NCI-H1417 (cell line): ENCODE measurements at places on chromosomes 16 and 17.

GRCh38 chr17:78374631-78375274 lies 3.7 kb upstream of the PGS1 start:
- no peak for DNase-seq

- DNase-seq, result no peak
Measured at GRCh38 chr17:4719684-4720221, 9.3 kb downstream of the ARRB2 start.

- peak; percentile 8 for DNase-seq
Measured at GRCh38 chr17:27569257-27569722, 61.7 kb upstream of the LGALS9 start.

DNA sequence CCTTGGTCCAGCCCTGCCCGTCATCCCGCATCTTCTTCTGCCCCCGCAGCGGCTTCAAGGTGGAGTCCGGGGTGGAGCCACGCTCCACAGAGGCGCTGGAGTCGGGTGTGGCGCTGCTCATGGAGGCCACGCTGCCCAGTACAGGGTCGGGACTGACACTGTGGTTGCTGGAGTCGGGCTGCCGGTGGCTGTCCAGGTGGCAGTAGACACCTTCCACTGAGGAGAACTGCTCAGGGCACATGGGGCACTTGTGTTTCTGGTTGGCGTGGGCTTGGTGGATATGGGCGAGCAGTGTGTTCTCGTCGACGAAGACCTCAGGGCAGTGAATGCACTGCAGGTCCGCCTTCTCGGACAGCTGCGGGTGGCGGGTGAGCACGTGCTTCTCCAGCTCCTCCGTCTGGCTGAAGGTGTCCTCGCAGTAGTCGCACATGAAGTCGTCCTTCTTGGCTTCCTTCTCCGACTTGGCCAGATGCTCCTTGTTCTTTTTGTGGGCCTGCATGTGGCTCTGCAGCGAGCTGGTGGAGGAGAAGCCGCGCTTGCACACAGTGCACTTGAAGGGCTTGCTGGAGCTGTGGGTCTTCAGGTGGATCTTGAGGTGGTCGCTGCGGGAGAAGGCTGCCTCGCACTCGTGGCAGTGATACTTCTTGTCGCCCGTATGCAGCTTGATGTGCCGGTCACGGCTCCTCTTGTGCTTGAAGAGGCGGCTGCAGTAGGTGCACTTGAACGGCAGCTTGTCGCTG lies 217.8 kb downstream of the ZNF423 start:
- DNase-seq, result no peak

DNA sequence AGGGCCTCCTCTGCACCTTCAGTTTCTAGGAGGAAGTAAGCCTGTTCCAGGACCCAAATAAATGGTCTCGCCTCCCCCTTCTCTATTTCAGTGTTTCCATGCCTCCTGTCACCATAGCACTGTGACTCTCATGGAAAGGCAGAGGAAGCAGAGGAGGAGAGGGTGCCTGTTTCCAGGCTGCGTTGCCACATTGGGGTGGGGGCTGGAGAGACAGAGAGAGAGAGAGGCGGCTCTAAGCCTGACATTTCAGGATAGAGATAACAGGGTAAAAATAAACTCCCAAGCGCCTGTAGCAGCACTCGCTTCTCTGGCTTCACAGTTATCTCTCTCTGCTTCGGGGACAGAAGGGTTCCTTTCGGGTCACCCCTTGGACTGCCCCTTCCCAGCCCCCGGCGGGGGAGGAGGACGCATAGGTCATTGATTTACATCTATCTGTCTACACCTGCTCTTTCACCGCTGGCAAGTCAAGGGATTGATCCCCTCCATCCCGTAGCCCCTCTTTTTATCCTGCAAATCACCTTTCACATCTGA lies 71.2 kb upstream of the MRTFB start:
- DNase-seq, result no peak

DNA sequence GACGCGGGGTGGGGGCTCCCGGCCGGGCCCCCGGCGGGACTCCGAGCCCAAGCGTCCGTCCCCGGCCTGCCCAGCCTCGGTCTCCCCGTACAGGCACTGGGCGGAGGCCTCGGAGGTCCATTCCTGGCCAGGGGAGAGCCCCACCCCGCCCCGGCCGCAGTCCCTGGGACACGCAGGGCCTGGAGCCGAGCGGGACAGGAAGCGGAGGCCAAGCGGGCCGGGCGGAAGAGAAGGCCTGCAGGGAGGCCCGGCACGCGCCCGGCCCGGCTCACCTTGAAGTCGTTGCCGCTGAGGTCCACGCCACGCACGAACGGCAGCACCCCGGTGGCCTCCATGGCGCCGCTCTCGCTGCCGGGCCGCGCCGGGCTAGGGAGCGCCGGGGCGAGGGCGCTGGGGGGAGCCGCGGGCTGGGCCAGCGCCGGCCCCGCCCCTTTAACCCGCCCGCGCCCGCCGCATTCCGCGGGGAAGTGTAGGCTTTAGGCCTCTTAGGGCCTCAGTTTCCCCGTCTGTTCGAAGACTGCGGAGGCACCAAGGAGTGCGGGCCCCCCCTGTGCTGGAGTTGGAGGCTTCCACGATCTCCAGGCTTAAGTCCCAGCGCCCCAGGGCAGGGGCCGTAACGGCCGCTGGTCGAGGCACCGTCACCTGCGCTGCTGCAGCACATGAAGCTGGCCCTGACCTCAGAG lies at the start of gene FLII:
Gene FLII, minus strand, starts transcription at position 383 of the 683 bp plus-strand sequence. Its CDS starts 48 bp downstream, at position 335.
- peak; percentile 33 for DNase-seq

GRCh38 chr17:524406-524950 lies 171.9 kb upstream of the RPH3AL start:
- DNase-seq, result no peak

DNA sequence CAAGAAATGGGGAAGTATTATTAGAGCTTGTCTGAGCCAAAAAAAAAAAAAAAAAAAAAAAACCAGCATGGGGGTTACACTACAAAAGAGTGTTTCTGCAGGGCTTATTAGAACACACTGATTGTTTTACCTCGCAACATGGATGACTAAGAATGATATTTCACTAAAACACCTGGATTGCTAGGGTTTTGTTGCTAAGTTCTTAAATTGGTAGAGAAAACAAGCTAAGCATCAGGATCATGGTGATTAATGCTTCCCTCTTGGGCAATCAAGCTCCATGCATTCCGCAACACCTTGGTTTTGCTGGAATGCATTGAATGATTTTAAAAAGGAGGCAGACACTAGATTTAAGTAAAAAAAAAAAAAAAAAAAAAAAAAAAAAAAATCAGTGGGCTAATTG lies 931.4 kb upstream of the CDH8 start:
- DNase-seq, result no peak

DNA sequence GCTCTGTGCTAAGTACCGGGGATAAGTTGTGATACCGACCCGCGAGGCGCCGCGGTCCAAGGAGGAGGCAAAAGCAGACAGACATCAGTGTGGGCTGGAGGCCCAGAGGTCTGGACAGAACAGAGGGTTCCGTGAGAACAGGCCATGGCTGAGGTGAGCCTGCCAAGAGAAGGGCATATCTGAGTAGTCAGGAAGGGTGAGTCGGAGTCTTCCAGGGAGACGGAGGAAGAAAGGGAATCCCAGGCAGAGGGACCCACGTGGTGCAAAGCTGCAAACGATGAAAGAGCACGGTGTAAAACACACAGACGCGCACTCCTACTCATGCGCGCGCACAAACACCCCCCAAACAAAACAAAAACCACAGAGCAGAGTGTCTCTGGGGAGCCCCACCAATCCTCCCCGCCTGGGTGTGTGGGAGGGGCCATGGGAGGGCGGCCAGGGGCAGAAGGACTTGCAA lies 18.1 kb downstream of the RHBDL3 start:
- DNase-seq, result no peak

DNA sequence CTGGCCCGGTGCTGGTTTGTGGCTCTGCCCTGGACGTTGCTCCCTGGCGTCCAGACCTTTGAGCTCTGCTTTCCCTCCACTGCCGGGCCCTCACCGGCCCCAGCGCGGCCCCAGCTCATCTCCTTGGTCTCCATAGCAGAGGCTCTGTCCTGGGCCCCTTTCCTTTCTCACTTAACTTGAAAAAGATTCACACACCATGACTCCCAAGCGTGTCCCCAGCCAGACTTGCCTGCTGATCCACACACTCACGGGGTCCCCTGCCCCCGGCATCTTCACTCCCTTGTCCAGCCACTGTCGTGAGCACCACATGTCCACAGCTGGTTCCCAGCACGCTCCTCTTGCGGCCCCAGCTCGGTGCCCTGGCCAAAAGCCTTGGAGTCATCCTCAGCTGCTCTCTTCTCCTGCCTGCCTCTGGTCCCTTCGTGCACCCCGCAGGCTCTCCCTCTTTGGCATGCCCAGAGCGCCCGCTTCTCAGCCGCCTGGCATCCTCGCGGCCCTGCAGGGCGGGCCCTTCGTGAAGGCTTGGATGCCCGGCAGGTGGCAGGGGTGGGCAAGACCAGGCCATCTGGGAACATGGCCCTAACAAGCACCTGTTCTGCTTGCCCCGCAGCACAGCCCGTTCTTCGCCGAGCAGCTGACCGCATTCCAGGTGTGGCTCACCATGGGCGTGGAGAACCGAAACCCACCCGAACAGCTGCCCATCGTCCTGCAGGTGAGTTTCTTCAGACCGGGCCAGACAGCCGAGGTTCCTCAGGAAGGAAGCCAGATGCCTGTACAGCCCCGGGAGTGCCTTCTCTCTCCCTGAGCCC lies 145.6 kb upstream of the CHMP6 start:
- DNase-seq, result no peak

GRCh38 chr17:17770632-17771044 lies 66.1 kb downstream of the SREBF1 start:
- DNase-seq, result no peak

- no peak for DNase-seq
Measured at GRCh38 chr17:28180449-28180848, 138.0 kb downstream of the NLK start.

DNA sequence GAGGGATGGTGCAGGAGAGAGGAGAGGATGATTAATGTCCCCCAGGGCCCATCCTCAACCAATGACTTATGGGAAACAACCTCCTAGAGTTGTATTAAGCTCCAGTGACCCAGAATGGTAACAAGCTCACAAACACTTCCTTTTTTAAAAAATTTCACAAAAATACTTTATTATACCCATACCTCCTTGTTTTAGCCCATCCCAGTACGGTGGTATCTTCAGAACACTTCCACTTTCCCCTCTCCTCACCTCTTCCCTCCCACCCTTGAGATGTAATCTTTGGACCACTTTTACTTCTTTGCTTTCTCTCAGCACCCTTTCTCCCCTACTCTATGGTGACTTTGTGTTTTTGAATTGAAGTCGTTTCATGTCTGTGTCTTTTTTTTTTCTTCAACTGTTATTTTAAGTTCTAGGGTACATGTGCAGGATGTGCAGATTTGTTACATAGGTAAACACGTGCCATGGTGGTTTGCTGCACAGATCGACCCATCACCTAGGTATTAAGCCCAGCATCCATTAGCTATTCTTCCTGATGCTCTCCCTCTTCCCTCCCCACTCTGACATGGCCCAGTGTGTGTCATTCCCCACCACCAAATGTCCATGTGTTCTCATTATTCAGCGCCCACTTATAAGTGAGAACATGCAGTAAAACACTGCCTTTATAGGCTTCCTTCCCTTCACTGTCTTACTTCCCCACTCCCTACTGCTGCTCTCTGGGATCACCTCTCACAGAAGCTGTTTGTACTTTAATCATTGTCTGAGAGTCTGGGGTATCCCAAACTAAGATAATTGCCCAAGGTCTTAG lies 124.5 kb downstream of the PRKCB start:
- no peak for DNase-seq

- no peak for DNase-seq
Measured at GRCh38 chr16:67192781-67193361, 916 bp downstream of the E2F4 start.

- peak; percentile 66 for DNase-seq
Measured at GRCh38 chr17:28950017-28950751, 1.1 kb downstream of the PHF12 start.

DNA sequence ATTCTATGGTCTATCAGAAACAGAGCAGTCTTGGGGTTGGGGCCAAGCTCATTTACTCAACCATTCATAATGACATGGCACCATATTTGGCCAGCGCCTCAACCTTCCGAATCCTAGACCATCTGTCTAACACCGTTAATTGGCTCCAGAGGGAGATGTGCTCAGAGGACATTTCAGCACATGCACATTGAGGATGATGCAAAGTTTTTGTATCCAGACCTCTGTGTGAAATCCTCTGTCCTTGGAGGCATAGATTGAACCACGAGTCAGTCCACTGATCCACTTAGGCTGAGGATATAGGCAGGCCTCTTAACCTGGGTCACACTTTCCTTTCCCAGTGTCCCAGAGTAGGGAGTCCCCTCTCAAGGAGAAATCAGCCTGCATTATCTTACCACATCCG lies 85.5 kb downstream of the SHISA6 start:
- no peak for DNase-seq

- DNase-seq, result no peak
Measured at GRCh38 chr17:3482852-3483251, 7.1 kb downstream of the ASPA start.

DNA sequence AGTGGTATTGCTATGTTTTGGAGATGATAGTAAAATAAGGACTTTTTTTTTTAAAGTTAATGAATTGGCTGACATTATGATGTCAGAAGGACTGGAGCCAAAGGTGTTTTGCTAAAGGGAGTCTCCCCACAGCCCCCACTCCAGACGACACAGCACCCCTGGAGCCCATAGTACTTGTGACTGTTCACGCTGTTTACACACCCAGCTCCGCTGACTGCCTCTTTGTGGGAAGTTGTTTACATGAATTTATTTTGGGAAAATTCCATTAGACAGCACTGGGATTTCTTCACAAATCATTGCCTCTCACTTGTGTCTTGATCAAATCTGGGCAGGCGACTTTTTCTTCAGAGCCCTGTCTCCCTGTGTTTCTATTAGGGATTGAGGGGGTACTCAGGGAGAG lies 108.6 kb downstream of the C17orf67 start:
- DNase-seq, result no peak

- no peak for DNase-seq
Measured at GRCh38 chr17:63365366-63366240, 80.5 kb downstream of the CYB561 start.

- DNase-seq, result peak; percentile 49
Measured at GRCh38 chr17:68248199-68248825, 469 bp downstream of the AMZ2 start.

DNA sequence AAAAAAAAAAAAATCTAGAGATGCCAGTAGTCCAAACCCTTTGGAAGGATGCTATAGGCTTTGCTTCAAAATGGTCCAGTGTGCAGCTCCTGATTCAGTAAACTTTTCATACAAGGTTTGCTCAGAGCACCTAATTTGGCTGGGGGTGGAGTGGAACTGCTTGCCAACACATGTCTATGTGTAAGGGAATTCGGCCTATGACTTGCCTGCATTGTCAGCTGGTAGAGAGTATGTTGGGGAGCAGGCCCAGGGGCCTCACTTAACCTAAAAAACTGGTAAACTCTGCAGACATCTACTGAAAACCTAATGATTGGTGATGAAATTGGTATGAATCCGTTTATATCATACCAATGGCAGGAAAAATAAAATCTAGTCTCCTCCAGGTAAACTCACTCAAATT lies 1.5 kb upstream of the MFSD6L start:
- no peak for DNase-seq

GRCh38 chr16:56672761-56673536 lies 3.3 kb downstream of the MT1H start:
- DNase-seq, result peak; percentile 25

- no peak for DNase-seq
Measured at GRCh38 chr16:10093576-10093975, 88.7 kb downstream of the GRIN2A start.

- DNase-seq, result no peak
Measured at GRCh38 chr16:14303182-14303618, 232.1 kb downstream of the MRTFB start.

GRCh38 chr16:87322833-87323726 lies 5.9 kb upstream of the C16orf95 start:
- DNase-seq, result no peak

- no peak for DNase-seq
Measured at GRCh38 chr17:46794318-46794717, 24.2 kb downstream of the WNT3 start.
